ENCODE measurements at places on chromosomes 5 and 9.

DNA sequence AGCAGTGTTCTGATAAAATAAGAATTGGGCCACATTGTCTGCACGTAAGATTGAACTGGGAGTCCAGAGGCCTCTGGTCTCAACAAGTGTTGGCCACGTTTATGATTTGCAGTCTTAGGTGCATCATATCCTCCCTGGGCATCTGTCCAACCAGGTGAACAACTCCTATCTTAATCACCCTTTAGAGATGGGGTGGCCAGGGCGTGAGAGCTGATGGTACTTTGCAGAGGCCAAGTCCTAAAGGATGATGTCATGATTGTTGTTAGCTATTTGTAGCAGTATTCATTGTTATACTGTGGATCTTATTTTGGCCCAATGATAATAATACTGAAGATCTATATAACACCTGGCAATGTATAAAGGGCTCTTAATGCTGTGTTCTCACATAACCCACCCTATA is 73.2 kb upstream of the RARS1 start:
- no peak for DNase-seq

GRCh38 chr5:137497396-137498290 is 1.5 kb downstream of the SPOCK1 start:
- peak; percentile 33 for DNase-seq

GRCh38 chr9:14189146-14189545 is 124.8 kb downstream of the NFIB start:
- no peak for DNase-seq

DNA sequence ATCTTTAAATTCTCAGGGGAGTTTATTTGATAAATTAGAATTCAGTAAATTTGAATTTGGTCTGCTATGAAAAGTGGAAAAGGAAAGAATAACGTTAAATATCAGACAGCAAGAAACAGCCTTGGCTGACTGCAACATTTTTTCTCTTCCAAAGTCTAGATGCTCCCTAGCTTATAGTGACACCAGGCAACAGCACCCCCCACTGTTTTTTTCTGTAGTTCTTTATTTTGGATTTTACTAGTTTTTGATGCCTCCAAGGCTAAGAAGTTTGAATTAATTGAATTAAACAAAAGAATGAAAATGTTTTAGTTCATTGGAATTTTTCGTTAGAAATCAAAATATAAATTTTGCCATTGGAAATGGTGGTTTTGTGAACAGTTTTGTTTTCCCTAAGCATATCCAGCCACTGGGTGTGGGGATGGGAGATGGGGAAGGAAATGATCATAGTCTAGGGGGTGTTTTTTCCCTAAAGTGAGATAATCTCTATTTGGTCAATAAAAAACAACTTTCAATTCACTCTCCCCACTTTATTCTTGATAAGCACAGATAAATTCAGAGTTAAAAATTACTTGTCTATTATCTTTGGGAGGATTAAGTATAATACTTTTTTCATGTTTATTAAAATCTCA is 199.3 kb upstream of the CD180 start:
- DNase-seq, result no peak

- DNase-seq, result no peak
Observed at GRCh38 chr5:39194466-39195136, 24.8 kb downstream of the FYB1 start.

DNA sequence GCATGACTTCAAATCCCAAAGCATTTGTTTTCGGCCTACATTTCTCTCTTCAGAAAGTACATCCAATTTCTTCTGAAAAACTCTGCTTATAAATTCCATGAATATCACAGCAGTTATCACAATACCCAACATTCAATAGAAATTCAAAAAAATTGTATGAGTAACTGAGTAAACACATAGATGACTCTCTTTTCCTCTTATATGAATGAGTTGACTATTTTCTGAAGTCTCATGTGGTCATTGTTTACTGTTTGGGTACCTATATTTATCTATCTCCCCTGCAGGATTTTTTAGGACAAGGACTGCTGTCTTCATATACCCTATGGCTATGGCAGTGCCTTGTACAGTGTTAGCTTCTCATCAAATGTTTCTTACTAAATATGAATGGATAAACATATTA is 157.1 kb downstream of the HTR1A start:
- DNase-seq, result no peak

DNA sequence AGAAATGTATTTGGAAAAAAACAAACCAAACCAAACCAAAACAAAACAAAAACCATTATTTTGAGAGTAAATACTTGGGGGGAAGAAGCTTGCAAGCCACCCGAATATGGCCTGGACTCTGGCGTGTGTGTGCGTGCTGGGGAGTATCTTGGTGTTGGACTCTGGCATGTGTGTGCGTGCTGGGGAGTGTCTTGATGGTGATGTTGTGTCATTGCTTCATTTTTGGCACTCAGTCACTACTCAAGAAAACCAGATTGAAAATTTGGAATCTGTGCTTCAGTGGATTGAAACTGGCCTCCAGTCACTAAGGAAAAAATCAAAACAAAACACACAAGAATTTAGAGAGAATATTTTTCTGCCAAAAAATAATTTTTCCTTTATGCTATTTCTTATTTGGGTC is 76.1 kb downstream of the ARRDC3 start:
- no peak for DNase-seq

GRCh38 chr5:68269820-68270219 is 54.3 kb downstream of the PIK3R1 start:
- DNase-seq, result no peak

DNA sequence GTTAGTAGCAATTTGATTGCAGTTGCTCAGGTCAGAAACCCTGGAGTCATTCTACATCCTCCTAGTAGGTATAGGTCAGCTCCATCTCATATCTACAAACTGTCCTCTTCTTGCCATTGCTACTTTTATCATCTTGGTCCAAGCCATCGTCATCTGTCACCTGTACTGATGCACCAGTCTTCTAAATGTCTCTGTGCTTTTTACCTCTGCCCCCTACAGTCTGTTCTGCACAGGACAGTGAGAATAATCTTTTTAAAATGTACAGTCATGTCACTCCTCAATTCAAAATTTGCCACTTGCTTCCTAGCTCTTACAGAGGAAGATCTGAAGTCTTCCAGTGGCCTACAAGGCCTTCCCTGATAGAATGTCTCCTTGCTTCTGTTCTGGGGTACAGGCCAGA is 6.8 kb downstream of the NNT start:
- DNase-seq, result no peak

DNA sequence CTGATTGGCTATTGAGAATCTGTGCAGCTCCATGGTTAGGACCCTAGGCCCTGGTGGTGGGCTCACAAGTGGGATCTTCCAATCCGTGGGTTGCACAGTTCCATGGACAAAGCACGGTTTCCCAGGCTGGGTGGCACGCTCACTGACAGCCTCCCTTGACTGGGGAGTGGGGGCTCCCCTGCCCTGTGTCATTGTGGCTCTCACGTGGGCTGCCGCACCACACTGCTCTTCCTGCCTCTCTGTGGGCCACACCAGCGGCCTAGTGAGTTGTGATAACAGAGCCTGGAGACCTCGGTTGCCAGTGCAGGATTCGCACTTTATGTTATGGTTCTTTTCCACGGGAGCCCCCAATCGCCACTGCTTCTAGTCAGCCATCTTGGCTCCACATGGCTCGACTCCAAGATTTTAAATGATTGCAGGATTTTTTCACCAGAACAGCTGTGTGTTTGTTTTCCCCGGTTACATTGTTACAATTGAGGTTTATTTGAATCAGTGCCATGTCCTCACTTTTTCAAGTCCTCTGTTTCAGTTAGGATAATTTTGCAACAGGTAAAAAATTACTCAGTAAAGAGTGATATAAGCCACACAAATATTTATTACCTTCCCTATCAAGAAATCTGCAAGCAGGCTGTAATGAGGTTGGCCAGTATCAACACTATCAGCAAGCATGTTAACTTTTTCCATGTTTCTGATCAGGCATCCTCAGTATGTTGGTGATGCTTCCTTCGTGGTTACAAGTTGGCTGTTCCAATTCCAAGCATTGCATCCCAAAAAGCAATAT is 253.8 kb downstream of the ZNF608 start:
- no peak for DNase-seq

DNA sequence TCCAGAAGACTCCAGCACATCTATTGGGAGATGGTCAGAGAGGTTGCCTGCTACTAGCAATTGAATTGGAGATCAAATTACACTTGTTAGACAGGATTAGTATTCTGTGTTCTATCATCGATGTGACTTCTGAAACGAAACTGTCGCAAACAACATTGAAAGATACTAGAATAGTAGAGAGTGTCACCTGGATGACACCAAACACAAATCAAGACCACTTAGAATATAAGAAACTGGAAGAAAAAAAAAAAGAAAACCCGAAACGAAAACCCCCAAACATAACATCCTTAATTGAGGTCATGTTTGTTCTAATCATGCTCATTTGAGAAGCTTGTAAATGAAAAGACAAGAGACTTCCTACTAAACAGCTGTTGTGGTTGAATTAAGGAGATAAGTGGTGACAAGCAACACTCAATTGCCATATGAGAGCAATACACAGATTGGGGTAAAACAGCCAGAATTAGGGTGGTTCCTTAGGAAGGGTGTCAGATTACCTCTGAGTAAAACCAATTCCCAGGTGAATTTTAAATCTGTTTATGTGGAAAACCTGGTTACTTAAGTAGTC is 97.6 kb downstream of the BASP1 start:
- no peak for DNase-seq

DNA sequence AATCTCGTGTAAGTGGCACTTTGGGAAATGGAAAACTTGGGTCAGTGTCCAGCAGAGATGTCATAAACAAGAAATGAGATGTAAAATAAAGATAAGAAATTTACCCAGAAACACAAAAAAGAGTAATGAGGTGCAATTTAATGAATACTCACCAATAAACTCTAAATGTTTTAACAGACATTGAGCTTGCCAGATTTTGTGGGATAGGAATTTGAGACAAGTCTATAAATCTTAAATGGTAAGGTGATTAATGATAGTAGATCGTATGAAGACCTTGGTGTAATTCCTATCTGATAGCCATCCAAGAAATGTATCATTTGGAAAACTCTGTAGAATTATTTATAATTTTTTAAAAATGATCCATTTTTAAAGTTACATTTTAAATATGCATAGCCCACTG is 682.4 kb downstream of the MAT2B start:
- no peak for DNase-seq

DNA sequence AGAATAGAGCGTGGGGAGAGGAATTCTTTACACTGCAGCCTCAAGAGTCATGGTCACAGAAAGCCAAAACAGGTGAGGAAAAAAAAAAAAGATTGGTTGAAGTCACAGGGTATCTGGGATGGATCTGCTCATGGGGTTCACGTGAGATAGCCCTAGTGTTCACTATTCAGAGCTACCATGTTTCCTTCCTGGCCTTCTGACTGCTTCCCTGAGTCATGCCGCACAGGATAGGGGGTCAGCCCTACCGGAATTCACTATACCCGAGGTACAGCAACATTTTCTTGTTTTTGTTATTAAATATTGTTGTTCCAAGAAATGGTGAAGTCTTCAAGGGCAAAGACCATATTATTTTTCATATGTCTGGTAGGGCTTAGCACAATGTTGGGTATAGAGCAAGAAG is 21.5 kb upstream of the MAN2A1 start:
- no peak for DNase-seq

DNA sequence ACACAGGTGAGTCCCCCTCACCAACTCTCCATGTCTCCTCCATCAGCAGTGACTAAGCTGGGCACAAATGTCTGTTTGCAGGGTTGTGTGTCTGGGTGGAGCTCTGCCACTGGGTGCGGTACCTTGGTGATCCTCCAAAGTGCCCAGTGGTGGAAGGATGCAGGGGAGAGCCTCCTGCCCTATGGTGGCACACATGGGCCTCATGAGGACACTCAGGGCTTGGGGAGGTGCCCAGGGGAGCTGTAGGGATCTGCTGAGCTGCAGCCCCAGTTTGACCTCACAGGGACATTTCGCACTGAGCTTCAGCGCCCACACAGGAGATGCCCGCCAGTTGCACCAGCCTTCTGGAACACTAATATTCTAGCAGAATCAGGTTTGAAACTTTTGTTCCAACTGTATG is 29.5 kb downstream of the S1PR3 start:
- no peak for DNase-seq

- DNase-seq, result no peak
Observed at GRCh38 chr5:58383448-58383847, 76.4 kb downstream of the PLK2 start.

DNA sequence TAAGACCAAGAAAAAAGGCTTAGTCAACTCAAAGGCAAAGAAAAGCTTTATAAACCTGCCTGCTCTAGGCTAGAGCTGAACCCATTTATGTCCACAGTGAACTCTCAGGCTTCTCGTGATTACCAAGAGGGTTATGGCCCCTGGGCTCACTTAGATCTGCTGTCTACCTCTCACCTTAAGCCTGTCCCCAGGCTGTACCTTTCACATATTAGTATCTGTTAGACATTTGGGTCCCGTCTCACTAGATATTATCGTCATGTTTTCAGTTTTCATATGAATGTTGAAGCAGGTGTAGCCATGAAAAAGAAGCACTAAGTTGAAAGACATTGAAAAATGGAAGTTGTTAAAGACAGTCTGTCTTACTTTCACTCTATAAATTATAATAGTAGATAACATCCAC is 75.2 kb upstream of the COX7C start:
- no peak for DNase-seq

DNA sequence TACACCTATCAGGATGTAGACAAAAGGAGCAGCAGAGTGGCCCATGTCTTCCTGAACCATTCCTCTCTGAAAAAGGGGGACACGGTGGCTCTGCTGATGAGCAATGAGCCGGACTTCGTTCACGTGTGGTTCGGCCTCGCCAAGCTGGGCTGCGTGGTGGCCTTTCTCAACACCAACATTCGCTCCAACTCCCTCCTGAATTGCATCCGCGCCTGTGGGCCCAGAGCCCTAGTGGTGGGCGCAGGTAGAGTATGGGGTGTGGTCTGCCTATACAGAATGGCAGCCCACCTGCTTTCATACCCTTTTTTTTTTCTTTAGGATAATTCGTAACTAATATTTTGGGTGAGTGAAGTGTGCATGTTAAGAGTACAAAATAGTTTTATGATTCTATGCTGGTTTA is 1.1 kb downstream of the SLC27A6 start:
- DNase-seq, result no peak

Measured in Caki2 (cell line).